ENCODE measurements at places on chromosomes 7 and 10. TPM values are rescaled to one million over a fixed set of nuclear protein-coding genes. Genes with fewer than 3 reads are reported as not detected.
A peak's percentile ranks its signal among the peaks of the same experiment; 100 is the strongest.

GRCh38 chr7:95296456-95296855, 27.9 kb downstream of the PON1 start:
- no peaks in the 10 kb centered on the region for H3K36me3 ChIP-seq
- H3K27me3 ChIP-seq: no peaks in the 10 kb centered on the region
- no peak overlapping the region for H3K27ac ChIP-seq
- DNase-seq: no peak
- H3K4me3 ChIP-seq: no peak overlapping the region
- no peaks in the 10 kb centered on the region for H3K4me1 ChIP-seq

- peaks cover 10% of the 10 kb centered on the region for H3K27me3 ChIP-seq
- peaks cover 13% of the 10 kb centered on the region for H3K4me1 ChIP-seq
Observed at GRCh38 chr10:13587391-13587790, 626 bp downstream of the PRPF18 start.

DNA sequence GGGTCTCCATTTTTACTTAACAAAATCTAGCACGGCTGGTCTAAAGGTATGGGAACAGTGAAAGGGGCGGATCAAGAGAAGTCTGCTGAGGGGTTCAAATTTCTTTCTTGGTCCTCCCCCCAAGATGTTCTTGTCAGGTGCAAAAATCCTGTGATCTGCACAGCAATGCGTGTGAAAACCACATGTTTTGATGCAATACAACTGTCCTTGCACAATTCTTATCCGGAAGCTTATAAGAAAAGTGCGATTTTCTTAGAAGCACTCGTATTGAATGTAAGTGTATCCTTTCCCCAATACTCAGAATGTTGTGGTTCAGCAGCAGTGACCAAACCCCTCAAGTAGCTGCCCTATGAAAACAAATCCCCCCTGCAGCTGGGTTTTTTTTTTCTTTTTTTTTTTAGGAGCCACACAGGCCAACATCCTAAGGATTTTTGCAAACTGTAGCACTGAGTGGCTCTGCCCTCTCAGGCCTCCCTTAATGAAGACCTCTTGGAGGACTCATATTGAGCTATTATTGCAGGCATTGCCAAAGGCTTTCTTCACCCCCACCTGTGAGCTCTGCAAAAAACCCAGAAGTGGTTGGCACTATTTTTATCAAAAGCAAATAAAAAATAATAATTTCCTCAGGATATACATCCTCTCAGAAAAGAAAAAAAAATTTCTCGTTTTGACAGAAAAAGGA, 151.9 kb upstream of the ITGB1 start:
- peak overlapping the region; percentile 48 for H3K27ac ChIP-seq
- H3K4me1 ChIP-seq: peaks cover 80% of the 10 kb centered on the region
- H3K27me3 ChIP-seq: no peaks in the 10 kb centered on the region
- H3K36me3 ChIP-seq: no peaks in the 10 kb centered on the region

OR13A1 gene
- not detected for total RNA-seq

PNLIPRP2 gene
- not detected for total RNA-seq

SMKR1 gene
- total RNA-seq: 0.49 TPM

TNPO3 gene
- total RNA-seq: 17.1 TPM

Data from CD4-positive, alpha-beta T cell (primary cell).